ENCODE measurements at places on chromosomes 4 and X.

GRCh38 chrX:151973851-151974335 is 583 bp downstream of the GABRE start:
- DNase-seq, result no peak

- DNase-seq, result no peak
Measured at GRCh38 chrX:10158279-10159144, 1.7 kb downstream of the CLCN4 start.

DNA sequence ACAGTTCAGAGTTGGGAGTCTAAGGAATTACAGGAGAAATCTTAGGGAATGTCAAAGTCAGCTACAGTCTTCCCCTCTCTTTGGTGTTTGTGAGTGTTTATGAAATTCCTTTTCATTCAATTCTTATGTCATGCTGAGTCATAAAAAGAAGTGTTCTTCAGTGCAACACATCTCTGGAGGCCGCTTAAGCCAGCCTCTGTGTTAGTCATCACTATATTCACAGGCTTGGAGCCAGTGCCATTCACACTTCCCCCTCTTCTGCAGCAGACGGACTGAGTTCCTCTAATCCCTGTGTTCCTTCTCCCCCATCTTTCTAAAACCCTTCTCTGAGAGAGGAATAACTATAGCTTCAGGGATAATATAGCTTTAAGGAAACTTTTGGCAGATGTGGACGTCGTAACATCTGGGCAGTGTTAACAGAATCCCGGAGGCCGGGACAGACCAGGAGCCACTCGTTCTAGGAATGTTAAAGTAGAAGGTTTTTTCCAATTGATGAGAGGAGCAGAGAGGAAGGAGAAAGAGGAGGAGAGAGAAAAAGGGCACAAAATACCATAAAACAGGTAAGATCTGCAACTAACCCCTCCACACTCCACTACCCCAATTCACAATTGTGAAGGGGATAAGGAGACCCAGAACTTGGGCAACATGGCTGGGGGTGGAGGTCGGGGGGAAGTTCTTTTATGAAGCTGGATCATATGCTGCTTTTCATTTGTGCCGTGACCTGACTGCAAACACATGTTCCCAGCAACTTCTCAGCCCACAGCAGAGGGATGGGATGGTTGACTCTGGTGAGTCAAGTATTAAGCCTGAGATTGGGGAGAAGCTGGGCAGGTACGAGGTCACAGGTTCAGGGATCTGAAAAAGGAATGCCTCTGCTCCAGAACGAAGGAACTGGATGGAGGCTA is at the start of gene SRPX2:
TSS of gene SRPX2 (plus strand) at position 244 of the 905 bp plus-strand sequence. CDS start 2,124 bp downstream, outside the sequence.
- no peak for DNase-seq

GRCh38 chr4:165124488-165124887 is 11.8 kb upstream of the TMEM192 start:
- no peak for DNase-seq

DNA sequence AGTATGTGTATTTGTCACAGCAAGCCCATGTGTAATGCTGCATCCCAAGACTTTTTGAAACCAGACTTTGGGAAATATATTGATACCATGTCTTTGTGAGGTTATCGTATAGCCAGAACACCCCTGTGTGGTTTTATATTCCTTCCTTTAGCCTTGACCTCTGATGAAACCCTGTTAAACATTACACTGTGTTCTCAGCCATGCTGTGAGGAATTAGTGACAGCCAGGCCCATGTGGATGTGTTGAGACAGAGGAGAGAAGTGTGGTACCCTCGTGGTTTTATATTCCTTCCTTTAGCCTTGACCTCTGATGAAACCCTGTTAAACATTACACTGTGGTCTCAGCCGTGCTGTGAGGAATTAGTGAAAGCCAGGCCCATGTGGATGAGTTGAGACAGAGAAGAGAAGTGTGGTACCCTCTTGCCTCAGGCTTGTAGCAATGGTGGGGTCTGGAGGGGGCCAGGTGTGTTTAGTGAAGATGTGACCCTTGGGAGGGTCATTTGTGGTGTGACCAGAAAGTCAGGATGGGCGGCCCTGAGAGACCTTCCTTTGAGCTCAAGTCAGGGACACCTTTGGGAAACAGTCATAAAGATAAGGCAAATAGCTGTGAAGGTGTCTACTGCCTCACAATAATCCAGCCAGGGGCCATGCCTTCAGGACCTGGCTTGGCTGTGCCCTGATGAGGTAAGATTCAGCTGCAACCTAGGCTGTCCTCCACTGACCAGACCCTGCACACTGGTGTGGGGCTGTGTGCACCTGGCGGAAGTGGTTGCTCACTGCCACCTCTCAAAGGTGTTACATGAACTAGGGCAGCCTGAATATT is 110.0 kb downstream of the IRF2 start:
- no peak for DNase-seq

DNA sequence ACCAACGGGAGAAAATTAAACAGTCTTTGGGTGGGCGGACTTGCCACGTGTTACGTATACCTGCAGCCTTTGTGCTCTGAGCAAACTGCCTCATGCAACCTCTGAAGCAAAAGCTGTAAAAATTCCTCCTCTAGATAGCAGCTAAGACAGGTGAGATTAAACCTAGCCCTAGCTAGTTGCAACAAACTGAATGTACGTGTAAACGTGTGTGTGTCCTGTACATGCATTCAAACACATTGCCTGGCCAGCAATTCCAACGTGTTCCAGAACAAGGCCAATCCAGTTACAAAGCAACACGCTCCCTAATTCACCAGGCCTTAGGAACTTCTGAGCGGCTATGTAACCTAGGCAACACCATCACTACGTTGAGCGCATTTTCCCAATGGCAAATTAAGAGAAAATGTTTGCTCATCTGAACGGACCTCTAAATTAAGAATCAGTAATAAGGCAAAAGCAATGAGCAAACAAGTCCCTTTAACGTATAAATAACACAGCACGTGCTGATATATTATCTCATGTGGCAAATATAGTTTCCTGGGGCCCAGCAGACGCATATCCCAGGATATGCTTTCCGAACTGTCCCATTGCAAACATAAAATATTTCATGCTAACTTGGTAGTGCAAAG is 792 bp downstream of the PPID start:
- DNase-seq, result peak; percentile 41

DNA sequence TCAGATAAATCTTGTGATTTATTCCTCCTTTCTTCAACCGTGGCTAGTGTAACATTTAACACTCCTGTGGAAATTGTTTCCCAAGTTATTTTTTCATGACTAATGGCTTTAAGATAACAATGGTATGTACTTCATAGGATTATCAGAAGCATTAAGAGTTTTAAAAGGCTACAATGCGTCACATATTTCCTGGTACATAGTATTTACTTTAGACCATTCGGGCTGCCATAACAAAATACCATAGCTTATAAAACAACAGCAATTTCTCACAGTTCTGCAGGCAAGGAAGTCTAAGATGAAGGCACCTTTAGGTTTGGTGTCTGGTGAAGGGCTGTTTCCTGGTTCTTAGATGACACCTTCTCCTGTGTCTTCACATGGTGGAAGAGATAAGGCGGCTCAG is 158.6 kb downstream of the PAPSS1 start:
- DNase-seq, result no peak

GRCh38 chr4:3256230-3257102 is 7.5 kb downstream of the MSANTD1 start:
- DNase-seq, result peak; percentile 14

DNA sequence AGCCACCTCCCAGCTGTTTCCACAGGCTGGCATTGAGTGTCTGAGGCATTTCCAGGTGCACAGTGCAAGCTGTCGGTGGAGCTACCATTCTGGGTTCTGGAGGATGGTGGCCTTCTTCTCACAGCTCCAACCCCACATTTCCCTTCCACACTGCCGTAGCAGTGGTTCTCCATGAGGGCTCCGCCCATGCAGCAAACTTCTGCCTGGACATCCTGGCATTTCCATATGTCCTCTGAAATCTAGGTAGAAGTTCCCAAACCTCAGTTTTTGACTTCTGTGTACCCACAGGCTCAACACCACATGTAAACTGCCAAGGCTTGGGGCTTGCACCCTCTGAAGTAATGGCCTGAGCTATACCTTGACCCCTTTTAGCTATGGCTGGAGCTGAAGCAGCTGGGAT is 10.3 kb upstream of the FRMPD4 start:
- no peak for DNase-seq

DNA sequence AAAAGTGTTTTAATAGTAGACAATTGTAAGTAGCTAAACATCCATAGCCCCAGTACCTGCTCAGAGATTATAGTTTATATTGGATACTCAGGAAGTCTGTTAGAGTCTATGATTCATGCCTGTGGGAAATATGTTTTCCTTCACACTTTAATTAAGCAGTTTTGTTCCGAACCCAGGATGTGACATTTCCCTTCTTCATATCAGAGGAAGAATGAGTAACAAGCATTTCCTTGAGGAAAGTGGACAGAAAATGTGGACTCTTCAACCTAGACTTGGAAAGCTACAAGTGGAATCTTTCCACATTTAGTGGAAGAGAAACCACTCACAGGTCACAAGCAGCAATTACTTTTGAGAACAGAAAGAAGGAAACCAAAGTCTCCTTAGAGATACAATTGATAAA is 419.4 kb downstream of the C4orf33 start:
- no peak for DNase-seq

- no peak for DNase-seq
Measured at GRCh38 chr4:77158487-77158861, 1.5 kb downstream of the CCNG2 start.

- DNase-seq, result no peak
Measured at GRCh38 chr4:80239480-80240150, 26.8 kb upstream of the FGF5 start.

GRCh38 chr4:74063859-74064258 is 25.4 kb upstream of the CXCL3 start:
- no peak for DNase-seq

All from activated T-cell treated with anti-CD3 and anti-CD28 coated beads, Interleukin-2, amount 50 U/mL, for 24 hours (primary cell).